ENCODE measurements at places on chromosomes 1 and 21.
A peak's percentile ranks its signal among the peaks of the same experiment; 100 is the strongest.

- H3K27ac ChIP-seq: no peak overlapping the region
- DNase-seq: no peak
- H3K4me1 ChIP-seq: no peaks in the 10 kb centered on the region
- no peak overlapping the region for H3K4me3 ChIP-seq
Measured at GRCh38 chr1:223180731-223181321, 37.8 kb upstream of the TLR5 start.

GRCh38 chr1:94209425-94209824 lies 28.0 kb downstream of the ARHGAP29 start:
- peaks cover 3% of the 10 kb centered on the region for H3K27me3 ChIP-seq
- H3K36me3 ChIP-seq: no peaks in the 10 kb centered on the region
- no peak for DNase-seq
- H3K27ac ChIP-seq: no peak overlapping the region

- H3K27ac ChIP-seq: peak within 1 kb of the TSS; percentile 97
- H3K36me3 ChIP-seq: no peaks in the 10 kb centered on the region
- H3K4me1 ChIP-seq: peaks cover 44% of the 10 kb centered on the region
- peak; percentile 80 for DNase-seq
- no peaks in the 10 kb centered on the region for H3K27me3 ChIP-seq
- H3K4me3 ChIP-seq: peak within 1 kb of the TSS; percentile 90
Measured at GRCh38 chr1:36155408-36156328, at the start of gene MAP7D1. MAP7D1 (plus strand) TSS chr1:36156160; CDS start chr1:36156418, 258 bp downstream.

DNA sequence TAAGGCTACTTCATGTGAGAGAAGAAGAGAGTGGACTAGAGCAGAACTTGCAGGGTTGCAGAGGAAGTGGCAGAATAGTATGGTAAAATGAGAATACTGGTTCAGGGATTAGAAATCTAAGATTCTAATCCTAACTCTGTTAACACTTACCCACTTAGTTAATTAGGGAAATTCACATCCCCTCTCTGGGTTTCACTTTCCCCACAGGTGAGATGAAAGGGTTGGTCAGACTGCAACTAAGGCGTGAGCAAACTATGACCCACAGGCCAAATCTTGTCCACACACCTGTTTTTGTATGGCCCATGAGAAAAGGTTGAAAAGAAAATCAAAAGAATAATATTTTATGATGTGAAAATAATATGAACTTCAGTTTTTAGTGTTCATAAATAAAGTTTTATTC lies 117.5 kb downstream of the MACF1 start:
- H3K36me3 ChIP-seq: peaks cover 37% of the 10 kb centered on the region
- H3K27ac ChIP-seq: no peak overlapping the region
- DNase-seq: no peak
- no peak overlapping the region for H3K4me3 ChIP-seq
- no peaks in the 10 kb centered on the region for H3K4me1 ChIP-seq

DNA sequence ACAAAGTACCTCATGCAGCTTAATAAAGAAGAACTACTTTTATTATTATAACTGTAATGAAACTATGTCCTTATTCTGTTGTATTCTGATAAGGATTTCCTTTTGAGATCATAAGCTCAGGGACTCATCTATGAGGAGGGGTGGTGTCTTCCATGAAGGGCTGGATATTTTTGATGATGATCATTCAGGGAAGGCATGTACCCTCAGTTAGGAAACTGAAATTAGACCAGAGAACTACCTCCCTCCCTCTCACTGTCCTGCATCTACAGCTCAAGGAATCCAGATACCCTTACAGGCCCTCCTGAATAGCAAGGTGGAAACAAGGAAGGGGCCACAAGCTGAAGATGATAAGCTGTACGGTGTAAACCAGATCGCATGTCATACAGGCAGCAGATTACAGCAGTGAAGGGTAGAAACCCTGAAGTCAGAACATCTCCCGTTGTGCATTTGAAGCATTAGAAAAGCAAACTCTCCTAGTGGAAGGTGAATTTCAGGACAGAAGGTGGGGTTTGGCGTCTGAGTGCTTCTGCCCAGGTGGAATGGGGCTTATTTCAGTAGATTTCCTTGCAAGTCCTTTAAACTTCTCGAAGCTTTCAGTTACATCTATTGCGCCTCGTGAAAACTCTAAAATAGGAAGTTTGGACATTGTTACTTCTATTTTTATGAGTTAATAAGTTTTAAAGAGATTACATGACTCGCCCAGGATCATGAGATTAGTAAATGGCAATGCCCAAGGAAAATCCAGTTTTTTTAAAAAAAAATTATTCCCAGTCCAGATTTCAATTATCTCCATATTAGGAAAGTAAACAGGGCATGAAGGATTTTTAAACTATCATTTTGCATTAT lies 101.1 kb upstream of the HNRNPU start:
- no peaks in the 10 kb centered on the region for H3K36me3 ChIP-seq
- H3K27ac ChIP-seq: no peak overlapping the region
- H3K4me3 ChIP-seq: no peak overlapping the region
- no peaks in the 10 kb centered on the region for H3K27me3 ChIP-seq

Data from memory B cell (primary cell).